GM12865 (cell line): ENCODE measurements at places on chromosomes 3 and 15.

DNA sequence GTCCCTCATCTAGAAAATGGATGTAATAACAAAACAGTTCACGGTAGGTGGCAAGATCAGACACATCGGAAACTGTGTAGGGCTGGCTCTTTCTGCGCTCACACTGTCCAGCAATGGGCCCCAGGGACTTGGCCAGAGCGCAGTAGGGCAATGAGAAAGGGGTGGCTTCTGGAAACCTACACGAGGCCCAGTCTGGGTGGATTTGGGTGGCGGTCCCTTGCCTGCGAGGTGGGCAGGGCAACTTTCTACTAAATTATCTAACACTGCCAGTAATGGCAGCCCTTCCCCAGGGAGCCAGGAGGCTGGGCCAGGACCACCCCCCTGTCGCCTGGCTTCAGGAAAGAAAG lies 2.1 kb upstream of the TNK2 start:
- no peak for DNase-seq

DNA sequence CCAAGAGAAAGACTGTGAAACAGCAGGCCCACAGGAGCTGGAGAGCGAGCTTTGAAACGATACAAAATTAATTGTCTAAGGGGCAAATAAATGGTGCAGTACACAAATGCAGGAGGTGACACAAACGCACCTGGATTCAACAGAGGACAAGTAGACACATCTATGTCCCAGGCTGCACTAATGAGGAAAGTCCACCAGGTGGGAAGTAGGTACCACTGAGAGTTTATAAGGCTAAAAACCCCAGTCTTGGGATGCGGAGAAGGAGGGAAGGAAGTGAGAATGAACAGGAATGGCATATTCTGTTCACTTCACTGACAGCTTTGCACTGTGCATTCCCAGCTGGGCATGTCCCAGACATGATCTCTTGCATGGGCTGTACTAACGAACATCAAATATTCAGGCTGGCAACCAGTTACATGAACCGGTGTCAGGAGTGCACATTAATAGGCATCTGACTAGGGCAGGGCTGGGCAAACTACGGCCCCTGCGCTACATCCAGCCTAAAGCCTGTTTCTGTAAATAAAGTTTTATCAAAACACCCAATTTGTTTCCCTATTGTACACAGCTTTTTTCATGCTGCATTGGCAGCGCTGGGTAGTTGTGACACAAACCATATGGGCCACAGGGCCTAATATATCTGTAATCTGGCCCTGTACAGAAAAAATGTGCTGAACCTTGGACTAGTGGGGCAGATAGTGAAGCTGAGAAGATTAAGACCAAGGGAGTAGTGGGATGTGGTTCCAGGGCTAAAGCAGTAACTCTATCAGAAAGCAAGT lies 107.0 kb downstream of the IGF2BP2 start:
- no peak for DNase-seq

DNA sequence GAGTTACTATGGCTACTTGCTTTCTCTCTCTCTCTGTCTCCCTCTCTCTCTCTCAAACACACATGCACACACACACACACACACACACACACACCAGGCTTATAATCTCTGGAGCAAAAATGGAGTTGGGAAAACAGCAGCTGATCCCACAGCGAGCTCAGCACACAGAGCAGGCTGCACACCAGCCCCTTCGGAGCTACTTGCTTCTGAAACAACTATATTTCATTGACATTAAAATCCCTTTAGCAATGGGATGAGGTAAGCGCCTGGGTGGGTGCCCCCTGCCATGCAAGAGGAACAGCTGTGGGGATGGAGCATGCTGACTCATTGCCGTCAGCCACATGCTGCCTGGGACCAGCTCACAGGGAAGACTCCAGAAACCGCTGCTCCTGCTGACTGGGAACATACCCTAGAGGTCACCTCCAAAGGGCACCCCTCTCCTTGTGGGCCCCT lies 45.7 kb downstream of the B3GNT5 start:
- DNase-seq = no peak

- DNase-seq = no peak
These were observed 427.4 kb downstream of the LPP start for GRCh38 chr3:188581365-188581764.

DNA sequence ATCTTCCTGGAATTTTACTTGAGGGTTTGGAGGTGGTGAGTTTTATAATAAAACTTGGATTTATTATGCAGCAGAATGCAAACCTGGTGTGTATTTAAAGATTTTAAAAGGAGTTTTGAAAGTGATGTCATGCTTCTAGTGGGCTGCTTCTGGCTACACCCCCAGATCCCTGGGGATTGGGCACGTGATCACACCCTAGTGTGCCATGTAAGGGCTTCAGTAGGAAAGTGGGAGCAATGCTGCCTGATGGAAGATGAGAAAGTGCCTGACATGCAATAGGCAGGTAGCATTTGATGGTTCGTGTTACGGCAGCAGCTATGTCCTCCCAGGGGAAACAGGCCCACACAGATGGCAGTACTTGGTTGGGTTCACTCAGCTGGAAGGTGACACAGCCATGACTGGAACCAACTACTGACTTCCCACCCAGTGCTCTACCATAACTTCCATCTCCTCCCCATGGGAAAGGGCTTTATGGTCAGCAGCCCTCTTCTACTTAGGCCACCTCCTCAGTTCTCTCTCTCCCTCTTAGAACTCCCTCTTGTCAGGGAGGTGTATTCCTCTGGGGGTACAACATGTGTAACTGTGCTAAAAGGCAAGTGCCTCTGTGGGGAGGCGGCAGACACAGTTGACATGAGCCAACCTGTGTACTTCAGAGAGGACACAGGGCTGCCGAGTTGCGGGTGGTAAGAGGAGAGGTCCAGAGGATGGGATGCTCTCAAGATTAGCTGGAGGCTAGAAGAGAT lies 5.6 kb downstream of the ITPKA start:
- no peak for DNase-seq

GRCh38 chr3:137081711-137082110 lies 123.9 kb downstream of the IL20RB start:
- no peak for DNase-seq
